A673 (cell line): ENCODE measurements at places on chromosomes 3 and 15. TPM values are rescaled to one million over a fixed set of nuclear protein-coding genes. Genes with fewer than 3 reads are reported as not detected.

GRCh38 chr15:75153565-75154276, 48.0 kb upstream of the C15orf39 start:
- DNase-seq, result no peak

DNA sequence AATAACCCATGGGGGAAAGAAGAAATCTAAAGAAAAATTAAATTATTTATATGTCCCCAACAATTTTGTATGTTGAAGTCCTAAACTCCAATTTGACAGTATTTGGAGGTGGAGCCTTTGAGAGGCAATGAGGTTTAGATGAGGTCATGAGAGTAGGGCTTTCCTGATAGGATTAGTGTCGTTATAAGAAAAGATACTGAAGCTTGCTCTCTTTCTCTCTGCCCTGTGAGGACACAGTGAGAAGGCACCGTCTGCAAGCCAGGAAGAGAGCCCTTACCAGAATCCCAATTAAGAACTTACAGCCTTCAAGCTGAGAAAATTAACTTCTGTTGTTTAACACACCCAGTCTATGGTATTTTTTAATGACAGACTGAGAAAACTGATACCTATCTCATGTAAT, 16.1 kb upstream of the OR5AC2 start:
- no peak for DNase-seq

Gene RBP2
- not detected in 2 replicates for total RNA-seq

GRCh38 chr3:69385723-69386555, at the start of gene FRMD4B:
FRMD4B (minus strand) TSS chr3:69386088; CDS start chr3:69385989, 99 bp downstream.
- peak; percentile 1 for DNase-seq

DNA sequence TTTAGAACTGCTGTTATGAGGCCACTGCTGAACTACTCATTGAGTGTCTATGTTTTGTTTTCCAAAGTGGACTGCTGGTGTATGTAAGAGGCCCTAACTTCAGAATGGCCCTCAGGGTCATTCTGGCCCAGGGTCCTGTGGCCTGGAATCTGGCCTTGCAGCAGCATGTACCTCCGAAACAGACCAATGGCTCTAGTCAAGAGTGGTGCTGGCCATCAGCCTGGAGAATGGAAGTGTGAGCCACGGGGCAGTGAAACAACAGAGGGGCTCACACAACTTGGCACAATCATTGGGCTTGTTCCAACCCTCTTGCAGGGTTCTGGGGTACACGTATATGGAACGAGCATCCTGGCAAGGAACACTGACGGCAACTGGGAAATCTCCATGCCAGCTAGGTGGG, 40.5 kb downstream of the SCN5A start:
- no peak for DNase-seq

DNA sequence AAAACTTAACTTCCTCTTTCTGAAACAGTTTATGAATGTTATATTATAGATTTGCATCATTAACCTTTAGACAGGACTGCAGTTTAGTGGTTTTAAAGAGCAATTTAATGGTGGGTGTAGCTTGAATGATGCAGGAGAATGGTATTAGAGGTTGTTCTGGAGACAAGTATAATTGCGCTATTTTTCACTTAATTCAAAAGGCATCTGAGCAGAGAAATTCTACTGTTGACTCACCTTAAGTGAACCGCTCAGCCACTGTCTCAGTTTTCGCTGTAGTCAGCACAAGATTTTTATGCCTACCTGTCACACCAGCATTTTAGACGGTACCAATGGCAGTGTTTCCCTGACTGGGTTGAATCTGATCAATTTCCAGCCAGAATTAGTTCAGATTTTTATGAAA, 348.8 kb upstream of the DCBLD2 start:
- DNase-seq, result no peak

Gene LRRN1
- total RNA-seq, result not detected in 2 replicates

DNA sequence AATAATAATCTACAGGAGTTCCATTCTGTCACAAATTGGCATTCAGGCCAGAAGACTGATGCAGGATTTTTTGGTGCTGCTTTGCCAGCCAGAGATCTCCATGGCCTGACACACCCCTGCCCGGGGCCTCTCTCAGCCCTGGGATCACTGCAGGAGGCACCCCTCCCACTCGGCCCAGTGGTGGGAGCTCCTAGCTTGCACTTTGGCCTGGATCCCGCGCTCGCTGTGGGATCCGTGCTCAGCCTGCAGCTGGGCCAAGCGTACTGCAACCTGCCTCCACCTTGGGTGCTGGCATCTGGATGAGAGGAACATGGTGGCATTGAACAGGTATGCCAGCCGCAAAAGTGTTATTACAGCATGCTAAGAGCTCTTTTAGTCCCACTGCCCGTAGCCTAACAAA, 656.7 kb upstream of the CCDC54 start:
- DNase-seq, result no peak

DNA sequence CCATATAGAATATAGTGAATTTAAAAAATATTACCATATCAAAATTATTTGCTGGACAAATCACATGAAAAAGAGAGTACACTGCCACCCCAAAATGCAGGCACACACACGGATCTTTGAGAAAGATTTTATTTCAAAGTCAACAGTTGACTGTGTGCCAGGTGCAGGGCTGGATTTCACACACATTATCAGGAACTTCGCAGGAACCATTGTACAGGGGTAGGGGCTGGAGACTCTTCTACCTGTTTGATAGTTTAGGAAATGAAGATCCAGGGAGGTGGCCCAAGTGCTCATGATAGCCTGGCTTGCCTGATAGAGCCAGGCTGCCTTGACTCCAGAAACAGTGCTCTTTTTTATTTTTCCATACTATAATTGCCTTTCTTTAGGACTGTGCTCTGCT, 54.2 kb downstream of the IL1RAP start:
- DNase-seq, result no peak

GRCh38 chr3:86787091-86787490, 203.9 kb downstream of the VGLL3 start:
- DNase-seq, result no peak

Gene C15orf62
- total RNA-seq, result 0.33 and 0.62 TPM in 2 replicates

Gene RNU5B-1
- not detected in 2 replicates for total RNA-seq

- peak; percentile 17 for DNase-seq
These were observed 50.4 kb downstream of the FLNB start for GRCh38 chr3:58058361-58059263.

Gene CPNE9
- not detected in 2 replicates for total RNA-seq

Gene IL5RA
- total RNA-seq, result not detected in 2 replicates

GRCh38 chr15:66931768-66932633, 133.4 kb upstream of the SMAD3 start:
- DNase-seq, result peak; percentile 63

Gene NR2E3
- total RNA-seq, result not detected in 2 replicates

- DNase-seq, result no peak
These were observed 363.5 kb upstream of the NECTIN3 start for GRCh38 chr3:110708156-110708555.

Gene KCNAB1
- not detected in 2 replicates for total RNA-seq

DNA sequence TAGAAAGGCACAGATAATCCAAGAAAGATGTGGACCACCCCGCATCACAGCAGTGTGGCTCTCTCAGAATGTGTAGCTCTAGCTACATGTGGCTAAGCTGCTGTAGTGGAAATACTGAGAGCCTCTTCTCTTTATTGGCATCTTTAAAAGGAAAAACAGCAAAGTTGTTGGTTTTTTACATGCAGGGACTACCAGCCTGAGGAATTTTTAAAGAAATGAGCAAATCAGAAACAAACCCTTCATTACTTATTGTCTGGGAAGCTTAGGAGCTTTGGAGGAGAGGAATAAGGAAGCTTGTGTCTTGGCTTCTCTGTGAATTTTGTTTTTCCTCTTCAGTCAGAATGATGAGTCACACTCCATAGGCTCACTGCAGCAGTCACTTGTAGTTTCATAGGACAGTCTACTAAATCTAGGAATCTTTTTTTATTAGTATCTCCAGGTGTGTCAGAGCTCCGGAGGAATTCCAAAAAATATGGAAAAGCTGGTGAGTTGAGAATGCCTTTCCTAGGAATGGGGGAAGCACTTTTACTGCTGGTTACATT, 27.5 kb downstream of the POLG start:
- no peak for DNase-seq

Gene FEZF2
- not detected in 2 replicates for total RNA-seq

Gene CX3CR1
- total RNA-seq, result not detected in 2 replicates

DNA sequence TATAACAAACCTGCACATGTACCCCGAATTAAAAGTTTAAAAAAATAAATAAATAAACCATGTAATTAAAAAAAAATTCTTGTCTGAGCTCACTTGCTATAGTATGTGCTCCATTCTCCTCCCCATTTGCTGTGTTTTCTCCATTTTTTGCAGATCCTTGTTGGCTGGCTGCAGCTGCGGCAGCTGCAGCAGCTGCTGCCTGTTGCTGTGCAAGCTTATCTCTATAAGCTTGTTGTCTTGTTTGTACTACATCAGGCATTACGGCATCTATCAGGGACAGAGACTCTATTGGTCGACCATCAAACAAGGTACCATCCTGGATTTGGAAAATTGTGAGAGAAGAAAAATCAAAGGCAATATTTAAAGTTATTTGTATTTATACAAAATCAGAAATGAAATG, 145.9 kb downstream of the TBL1XR1 start:
- no peak for DNase-seq

DNA sequence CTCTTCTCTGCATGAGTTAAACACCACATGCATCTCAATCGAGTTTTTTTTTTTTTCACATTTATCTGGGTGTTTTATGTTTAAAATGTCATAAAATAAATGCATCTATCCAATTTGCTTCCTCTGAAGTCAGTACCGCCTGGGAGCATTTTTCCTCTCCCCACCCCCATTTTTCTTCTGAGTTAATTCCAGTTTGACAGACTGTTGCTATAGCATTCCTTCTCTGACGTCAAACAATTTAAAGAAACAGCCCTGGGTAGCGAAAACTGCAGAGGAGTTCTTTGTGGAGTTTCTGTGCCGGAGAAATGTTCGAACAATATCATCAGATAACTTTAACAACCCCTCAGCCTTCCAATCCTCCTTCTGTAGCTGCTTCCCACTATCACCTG, 900 bp upstream of the GNB4 start:
- peak; percentile 90 for DNase-seq

GRCh38 chr15:89928421-89928820, 15.7 kb upstream of the ARPIN start:
- DNase-seq, result no peak

DNA sequence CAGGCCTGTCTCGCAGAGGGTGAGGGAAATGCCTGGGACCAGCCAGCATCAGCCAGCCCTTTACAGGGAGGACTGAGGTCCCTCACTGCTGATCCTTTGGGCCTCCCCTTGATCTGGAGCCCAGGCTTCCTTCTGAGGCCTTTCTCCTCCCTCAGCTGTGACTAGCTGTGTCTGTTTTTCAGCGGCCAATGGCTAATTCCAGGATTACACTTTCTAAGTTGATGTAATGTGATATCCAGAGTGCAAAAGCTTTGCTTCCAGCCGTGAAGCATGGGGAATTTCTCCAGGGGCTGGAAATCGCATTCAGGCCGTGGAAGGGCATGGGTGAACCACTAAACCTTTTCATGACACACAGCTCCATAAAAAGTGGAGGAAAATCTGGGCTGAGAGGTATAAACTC, 157.6 kb downstream of the SHQ1 start:
- DNase-seq, result no peak

Gene PODXL2
- 26.6 and 35.9 TPM in 2 replicates for total RNA-seq

GRCh38 chr3:18238332-18238731, 186.8 kb downstream of the SATB1 start:
- DNase-seq, result no peak

DNA sequence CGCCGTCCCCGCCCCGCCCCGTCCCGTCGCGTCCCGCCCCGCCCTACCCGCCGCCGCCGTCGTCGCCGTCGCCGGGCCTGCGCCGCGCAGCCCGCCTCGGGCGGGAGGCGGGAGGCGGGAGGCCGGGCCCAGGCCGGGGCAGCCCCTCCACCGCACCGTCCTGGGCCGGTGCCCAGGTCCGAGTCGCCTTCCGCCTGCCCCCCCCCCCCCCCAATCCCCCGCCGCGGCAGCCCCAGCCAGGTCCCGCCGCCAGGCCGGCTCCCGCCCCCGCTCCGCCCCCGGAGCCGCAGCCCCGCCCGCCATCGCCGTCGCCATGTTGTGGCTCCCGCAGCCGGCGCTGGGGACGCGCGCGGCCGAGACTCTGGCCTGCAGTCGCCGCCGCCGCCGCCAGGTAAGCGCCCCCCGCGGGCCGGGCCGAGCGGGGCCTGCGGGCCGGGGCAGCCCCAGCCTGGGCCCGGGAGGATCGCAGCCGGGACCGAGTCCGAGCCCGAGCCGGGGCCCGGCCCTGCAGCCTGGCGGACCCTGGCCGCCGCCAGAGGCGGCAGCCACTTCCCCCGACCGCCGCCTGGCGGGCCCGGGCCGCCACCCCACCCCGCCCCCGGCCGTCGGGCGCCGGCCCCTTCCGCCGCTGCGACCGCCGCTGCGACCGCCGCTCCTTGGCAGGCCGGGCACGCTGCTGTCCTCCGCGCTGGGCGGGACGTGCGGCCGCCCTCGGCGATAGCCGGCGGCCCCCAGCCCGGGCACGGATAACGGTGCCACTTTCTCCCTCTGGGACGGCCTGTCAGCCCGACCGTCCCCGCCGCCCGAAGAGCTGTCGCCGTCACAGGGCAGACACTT, at the start of gene ZNF592:
TSS of gene ZNF592 (plus strand) at position 319 of the 837 bp plus-strand sequence. CDS start 34,084 bp downstream, outside the sequence.
- DNase-seq, result peak; percentile 77

Gene ARIH1
- total RNA-seq, result 181 and 187 TPM in 2 replicates

GRCh38 chr3:136952292-136952691, 5.5 kb upstream of the IL20RB start:
- DNase-seq, result no peak

- no peak for DNase-seq
These were observed 76.3 kb upstream of the UMPS start for GRCh38 chr3:124653797-124654469.

Gene PPCDC
- 13.3 and 18.9 TPM in 2 replicates for total RNA-seq

GRCh38 chr3:14148041-14148985, 23.5 kb downstream of the TMEM43 start:
- peak; percentile 67 for DNase-seq

DNA sequence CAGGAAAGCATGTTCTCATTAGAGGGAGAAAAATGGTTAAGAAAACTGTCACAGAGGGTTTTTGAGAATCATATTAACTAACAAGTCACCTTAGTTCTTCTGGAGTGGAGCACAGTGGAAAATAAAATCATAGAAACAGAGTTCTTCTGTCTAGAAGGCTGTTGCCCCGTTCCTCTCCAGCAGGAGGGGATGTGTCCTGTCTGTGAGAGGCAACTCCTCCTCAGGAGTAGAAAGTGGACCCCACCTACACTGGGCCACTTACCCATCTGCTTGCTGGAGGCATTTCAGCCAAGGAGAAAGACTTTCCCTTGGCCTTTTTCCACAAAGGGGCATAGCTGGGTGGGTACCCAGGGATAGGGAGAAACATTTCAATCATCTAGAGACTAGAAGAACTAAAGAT, 106.6 kb downstream of the SSR3 start:
- DNase-seq, result peak; percentile 70

Gene KCNH8
- not detected in 2 replicates for total RNA-seq

- DNase-seq, result peak; percentile 32
These were observed 901.6 kb downstream of the TUSC7 start for GRCh38 chr3:117611211-117611610.
